ENCODE measurements at places on chromosomes 1 and 21.

DNA sequence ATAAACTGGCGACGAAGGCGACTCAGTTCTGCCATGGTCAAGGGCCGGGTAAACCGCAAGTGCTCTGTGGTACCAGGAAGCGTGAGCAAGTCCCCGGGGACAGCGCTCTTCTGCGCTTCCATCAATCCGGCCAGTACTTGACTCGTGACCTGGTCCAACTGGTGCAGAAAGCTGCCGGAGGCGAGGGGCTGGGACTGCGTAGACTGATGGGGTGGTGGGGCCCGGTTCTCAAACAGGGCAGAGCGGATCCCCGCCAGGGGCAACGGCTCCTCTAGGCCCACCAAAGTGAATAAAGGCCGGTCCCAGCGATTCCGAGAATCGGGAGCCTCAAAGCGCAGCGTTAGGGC, 852 bp downstream of the KTI12 start:
- DNase-seq = no peak

GRCh38 chr1:107293901-107294613, 153.2 kb downstream of the NTNG1 start:
- DNase-seq = no peak

- peak; percentile 94 for DNase-seq
These were observed at the start of gene TMEM183A for GRCh38 chr1:203006948-203007871. Gene TMEM183A (plus strand): TSS chr1:203007374. CDS start chr1:203007466, 92 bp downstream.

GRCh38 chr1:41378999-41379737, 17.9 kb downstream of the FOXO6 start:
- DNase-seq = no peak

DNA sequence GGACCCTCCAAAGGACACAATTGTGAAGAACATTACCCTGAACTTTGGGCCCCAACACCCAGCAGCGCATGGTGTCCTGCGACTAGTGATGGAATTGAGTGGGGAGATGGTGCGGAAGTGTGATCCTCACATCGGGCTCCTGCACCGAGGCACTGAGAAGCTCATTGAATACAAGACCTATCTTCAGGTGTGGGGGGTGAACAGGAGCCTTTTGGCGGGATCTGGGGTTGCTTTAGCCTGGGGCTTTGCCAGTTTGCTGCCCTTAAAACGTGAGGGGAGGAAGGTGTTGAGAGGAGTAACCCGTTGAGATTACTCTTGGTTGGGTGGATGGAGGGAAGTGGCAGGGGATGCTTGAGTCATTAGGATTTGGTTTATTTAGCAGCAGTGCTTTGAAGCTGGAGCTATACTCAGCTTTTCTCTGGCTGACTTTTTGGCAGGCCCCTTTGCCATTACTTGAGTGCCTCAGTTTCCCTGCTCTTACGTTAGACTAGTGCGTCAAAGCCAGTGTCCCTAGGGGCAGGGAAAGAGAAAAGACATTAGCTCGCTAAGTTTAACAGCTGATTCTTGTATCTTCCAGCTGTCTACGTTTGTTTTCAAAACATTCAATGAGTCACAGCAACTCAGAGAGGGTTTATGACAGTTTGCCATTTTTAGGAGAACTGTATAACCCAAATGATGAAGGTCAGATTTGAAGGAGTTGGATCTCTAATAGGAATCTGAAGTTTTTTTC, 4.4 kb downstream of the NDUFS2 start:
- no peak for DNase-seq

GRCh38 chr1:192559115-192560006, 16.2 kb upstream of the RGS1 start:
- no peak for DNase-seq

- no peak for DNase-seq
These were observed 19.6 kb downstream of the MTHFR start for GRCh38 chr1:11786168-11786567.

- no peak for DNase-seq
These were observed 382.0 kb upstream of the PROX1 start for GRCh38 chr1:213605732-213606131.

GRCh38 chr21:15667010-15667409, 62.8 kb upstream of the USP25 start:
- no peak for DNase-seq

GRCh38 chr1:215825056-215825455, 258.0 kb downstream of the KCTD3 start:
- no peak for DNase-seq

DNA sequence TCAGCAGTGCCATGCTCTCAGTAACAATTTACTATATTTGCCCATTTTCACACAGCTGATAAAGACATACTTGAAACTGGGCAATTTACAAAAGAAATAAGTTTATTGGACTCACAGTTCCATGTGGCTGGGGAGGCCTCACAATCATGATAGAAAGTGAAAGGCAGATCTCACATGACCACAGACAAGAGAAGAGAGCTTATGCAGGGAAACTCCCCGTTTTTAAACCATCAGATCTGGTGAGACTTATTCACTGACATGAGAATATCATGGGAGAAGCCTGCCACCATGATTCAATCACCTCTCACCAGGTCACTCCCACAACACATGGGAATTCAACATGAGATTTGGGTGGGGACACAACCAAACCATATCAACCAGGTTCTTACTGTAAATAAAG, 112.1 kb upstream of the C1orf87 start:
- DNase-seq = no peak

- DNase-seq = peak; percentile 49
These were observed 90.5 kb downstream of the EDEM3 start for GRCh38 chr1:184664042-184664660.

DNA sequence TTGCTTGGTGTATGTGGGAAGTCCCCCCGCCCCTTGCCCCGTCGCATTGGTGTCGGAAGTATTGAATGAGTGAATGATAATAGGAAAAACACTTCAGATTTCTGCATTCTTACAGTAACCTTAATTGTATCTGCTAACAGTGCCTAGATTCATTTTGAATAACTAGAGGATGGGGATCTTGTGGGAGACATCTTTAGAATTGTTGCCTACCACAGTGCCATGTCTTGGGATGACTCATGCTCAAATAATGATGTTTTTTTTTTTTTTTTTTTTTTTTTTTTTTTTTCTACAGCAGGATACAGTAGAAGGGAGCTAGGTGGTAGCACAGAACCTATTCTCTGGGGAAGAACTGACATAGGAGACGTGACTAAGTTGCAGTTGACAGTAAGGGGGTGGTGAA, 237.9 kb downstream of the USP25 start:
- DNase-seq = no peak

DNA sequence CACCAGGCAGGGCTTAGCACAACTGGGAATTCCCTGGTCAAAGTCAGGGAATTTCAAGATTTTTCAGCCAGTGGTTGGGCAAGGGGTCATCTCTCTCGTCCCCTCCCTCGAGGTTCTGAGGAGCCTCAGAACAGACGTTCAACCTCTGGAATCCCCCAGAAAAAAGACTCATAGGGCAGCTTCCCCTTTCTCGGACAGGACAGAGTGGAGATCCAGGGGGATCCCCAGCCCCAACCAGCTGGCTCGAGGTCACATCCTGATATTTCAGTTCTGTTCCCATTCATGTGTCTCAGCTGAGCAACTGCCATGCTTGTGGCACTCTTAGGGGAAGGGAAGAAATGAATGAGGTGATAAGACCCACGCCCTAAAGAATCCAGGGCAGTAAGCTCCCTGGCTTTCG, 4.9 kb upstream of the LAD1 start:
- no peak for DNase-seq

GRCh38 chr1:8862528-8862927, 16.0 kb downstream of the ENO1 start:
- no peak for DNase-seq

GRCh38 chr1:170071378-170071777, 3.1 kb downstream of the KIFAP3 start:
- no peak for DNase-seq

DNA sequence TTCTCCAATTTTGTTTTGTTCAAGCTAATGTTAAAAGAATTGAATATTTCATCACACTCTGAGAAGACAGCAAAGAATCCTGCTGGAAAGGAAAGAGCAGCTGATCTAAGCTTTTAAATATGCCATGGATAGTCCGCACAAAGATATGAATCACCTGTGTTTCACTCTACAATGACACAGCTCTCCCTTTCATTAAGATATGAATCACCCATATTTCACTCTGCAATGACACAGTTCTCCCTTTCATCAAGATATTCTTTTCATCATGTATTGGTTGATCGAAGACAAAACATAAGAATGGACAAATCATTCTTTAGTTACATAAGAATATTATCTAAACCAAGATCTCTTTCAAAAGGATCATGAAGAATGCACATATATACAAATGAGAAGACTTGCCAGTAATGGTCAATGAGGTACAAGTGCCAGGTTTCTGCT, 367.3 kb downstream of the SMYD3 start:
- no peak for DNase-seq

GRCh38 chr1:13829152-13829769, 129.3 kb downstream of the PRDM2 start:
- no peak for DNase-seq

DNA sequence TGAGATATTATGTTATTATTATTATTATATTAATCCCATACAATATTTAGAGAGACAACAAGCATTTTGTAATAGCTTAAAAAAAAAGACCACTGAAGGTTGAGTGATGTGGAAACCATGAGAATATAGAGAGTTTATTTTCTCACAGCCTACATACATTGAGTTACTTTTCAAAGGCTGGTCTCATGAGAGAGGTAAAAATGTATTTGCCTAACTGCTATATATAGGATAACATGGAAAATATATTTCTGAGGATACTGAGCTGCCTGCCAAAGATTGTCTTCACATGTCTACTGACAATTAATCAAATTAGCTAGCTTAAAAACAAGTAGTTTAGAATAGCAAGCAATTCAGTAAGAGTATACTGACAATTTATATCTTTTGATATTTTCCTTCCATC, 192.2 kb upstream of the NRIP1 start:
- DNase-seq = no peak

- DNase-seq = no peak
These were observed 13.0 kb downstream of the TIE1 start for GRCh38 chr1:43313771-43314170.

DNA sequence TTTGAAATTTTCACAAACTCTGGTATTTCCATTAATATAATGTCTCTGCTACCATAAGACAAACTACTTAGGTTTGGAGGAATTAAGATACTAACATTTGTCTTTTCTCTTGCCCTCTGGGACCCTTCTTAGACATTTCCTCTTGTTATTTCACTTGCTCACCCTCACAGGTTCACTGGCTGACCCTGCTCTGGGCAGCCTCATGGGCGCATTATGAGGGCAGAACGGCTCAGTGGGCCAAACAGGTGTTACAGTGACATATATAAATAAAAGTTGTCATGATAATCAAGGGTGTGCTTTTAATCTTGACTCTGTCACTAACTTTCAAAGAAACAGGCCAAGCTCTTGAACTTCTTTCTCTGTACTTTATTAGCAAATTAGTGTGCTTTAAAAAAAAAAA, 46.5 kb downstream of the ZNHIT6 start:
- no peak for DNase-seq

GRCh38 chr1:71494163-71494562, 413.3 kb upstream of the ZRANB2 start:
- DNase-seq = no peak

- no peak for DNase-seq
These were observed 34.4 kb downstream of the MRPL39 start for GRCh38 chr21:25572861-25573310.

GRCh38 chr1:167221126-167221737, 546 bp downstream of the POU2F1 start:
- no peak for DNase-seq

GRCh38 chr1:90731382-90732050, 14.4 kb upstream of the BARHL2 start:
- no peak for DNase-seq

DNA sequence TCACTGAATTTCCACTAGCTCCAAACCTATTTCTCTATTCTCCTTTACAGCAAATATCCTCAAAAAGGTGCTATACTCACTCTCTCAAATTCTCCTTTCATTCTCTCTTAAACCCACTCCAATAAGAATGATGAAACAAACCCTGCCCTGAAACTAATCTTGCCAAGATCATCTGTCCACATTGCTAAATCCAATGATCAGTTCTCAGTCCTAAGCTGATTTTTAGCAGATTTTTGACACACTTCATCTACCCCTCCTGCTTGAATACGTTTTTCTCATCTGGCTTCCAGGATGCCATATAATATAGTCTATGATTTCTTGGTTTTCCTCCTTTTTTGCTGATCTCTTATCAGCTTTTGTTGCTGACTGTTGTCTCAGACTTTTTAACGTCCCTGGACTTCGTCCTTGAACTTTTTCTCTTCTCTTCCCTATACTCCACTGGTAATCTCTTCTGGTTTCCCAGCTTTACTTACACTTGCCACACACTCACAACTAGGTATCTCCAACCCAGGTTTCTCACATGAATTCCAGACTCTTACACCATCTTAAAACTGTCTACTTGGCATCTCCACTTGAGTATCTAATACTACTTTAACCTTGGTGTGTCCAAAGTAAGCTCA, 35.3 kb downstream of the RERE start:
- DNase-seq = no peak

DNA sequence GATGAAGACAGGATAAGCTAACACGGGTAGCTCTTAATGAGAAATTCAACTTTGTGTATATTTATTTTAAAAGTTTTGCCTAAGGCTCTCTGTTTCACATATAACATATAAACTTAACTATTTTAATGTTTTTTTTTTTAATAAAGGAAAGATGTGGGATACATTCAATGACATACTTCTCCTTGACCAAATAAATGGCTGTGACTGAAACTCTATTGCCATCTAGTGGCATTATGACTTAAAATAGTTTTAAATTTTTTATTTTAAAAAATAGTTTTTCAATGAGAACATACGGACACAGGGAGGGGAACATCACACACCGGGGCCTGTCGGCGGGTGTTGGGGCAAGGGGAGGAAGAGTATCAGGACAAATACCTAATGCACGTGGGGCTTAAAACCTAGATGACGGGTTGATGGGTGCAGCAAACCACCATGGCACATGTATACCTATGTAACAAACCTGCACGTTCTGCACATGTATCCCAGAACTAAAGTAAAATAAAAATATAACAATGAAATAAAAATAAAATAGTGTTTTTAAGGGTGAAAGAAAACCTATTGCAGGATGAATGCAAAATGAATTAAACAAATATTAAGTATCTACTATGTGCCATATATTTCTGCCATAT, 83.4 kb downstream of the LYST start:
- DNase-seq = no peak

DNA sequence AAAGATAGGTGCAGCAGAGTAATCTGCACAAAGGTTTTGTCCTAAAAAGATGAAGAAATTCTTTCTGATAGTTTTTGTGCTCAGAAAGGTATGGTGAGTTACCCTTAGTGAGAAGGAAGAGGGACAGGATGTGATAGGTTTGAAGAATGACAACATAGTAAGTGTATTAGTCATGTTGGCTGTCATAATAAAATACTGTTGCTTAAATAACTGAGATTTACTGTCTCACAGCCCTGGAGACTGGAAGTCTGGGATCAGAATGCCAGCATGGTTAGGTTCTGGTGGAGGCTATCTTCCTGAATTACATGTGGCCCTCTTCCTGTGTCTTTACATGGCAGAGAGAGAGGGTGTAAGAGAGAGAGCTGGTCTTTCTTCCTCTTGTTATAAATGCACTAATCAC, 965.2 kb downstream of the TTLL7 start:
- DNase-seq = no peak

- no peak for DNase-seq
These were observed 10.7 kb upstream of the OR2T34 start for GRCh38 chr1:248585266-248585665.

GRCh38 chr1:170075186-170075585, 691 bp upstream of the KIFAP3 start:
- DNase-seq = no peak

- no peak for DNase-seq
These were observed 849.8 kb downstream of the USP25 start for GRCh38 chr21:16579538-16579937.
